ENCODE measurements at places on chromosomes 16 and 17. TPM values are rescaled to one million over a fixed set of nuclear protein-coding genes. Genes with fewer than 3 reads are reported as not detected.

The MYH2 gene
- polyA plus RNA-seq = 0.03 TPM

The MNT gene
- polyA plus RNA-seq = 20.3 TPM

The C17orf50 gene
- polyA plus RNA-seq = 0.04 TPM

The CHST4 gene
- polyA plus RNA-seq = 0.12 TPM

The TEX14 gene
- 0.33 TPM for polyA plus RNA-seq

The OR3A2 gene
- polyA plus RNA-seq = 0.06 TPM

The ABHD15 gene
- 25.6 TPM for polyA plus RNA-seq

The EME2 gene
- polyA plus RNA-seq = 12.2 TPM

The KIF1C gene
- 69.2 TPM for polyA plus RNA-seq

The AATK gene
- 81.2 TPM for polyA plus RNA-seq

The SLC5A11 gene
- polyA plus RNA-seq = 10.0 TPM

The TBX21 gene
- polyA plus RNA-seq = 0.28 TPM

The MYLK3 gene
- polyA plus RNA-seq = 0.16 TPM

The TMEM204 gene
- polyA plus RNA-seq = 9.4 TPM

The BCKDK gene
- polyA plus RNA-seq = 26.5 TPM

The TSPAN10 gene
- polyA plus RNA-seq = 1.2 TPM

The DPEP1 gene
- 165 TPM for polyA plus RNA-seq

The CDRT4 gene
- polyA plus RNA-seq = 29.3 TPM

The JMJD6 gene
- 32.7 TPM for polyA plus RNA-seq

DNA sequence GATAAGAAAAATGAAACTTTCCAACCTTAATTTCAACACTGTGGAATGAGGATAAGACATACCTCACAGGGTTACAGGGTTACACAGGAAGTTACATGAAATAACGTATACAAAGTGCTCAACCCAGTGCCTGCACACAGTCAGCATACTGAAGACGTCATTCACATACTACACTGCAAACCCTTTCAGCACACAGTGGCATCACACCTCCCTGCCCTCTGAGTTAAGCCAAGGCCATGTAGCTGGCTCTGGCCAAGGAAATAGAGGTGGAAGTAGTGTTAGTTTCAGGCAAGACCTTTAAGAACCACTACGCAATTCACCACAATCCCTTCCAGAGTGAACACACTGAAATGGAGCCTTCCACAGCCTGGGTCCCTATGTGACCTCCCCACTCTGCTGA, 46.6 kb upstream of the GSG1L start:
- DNase-seq = no peak

GRCh38 chr17:1375615-1376014, 24.4 kb downstream of the YWHAE start:
- DNase-seq = no peak

- no peak for DNase-seq
Observed at GRCh38 chr16:77680496-77680895, 41.8 kb upstream of the NUDT7 start.

- no peak for DNase-seq
Observed at GRCh38 chr17:9982159-9982558, 77.1 kb upstream of the RCVRN start.

GRCh38 chr17:2980904-2981246, 82.5 kb downstream of the OR1D5 start:
- DNase-seq = no peak

DNA sequence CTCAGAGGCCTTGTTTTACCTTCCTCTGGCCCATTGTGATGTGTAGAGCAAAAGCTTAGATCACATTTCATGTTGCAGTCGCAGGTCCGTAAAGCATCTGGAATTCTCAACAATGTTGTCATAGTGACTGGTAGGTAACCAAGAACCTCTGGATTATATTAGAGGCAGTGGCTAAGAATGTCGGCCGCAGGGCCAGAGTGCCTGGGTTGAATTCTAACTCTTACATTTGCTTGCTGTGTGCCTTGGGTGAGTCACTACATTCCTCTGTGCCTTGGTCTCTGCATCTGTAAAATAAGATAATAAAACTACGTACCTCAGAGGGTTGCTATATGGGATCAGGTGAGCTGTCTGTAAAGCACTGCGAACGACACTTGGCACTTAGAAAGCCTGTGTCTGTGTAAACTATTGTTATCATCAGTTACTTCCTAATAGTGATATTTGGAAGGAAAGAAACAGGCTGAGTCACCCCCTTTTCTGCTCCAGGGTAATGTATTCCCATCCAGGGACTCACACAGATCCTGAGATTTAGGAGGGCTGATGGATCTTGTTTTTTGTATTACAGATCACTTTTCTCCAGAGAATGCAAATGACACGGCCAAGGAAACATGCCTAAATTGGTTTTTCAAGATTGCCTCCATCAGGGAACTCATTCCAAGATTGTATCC, 52.2 kb downstream of the VPS35L start:
- no peak for DNase-seq

DNA sequence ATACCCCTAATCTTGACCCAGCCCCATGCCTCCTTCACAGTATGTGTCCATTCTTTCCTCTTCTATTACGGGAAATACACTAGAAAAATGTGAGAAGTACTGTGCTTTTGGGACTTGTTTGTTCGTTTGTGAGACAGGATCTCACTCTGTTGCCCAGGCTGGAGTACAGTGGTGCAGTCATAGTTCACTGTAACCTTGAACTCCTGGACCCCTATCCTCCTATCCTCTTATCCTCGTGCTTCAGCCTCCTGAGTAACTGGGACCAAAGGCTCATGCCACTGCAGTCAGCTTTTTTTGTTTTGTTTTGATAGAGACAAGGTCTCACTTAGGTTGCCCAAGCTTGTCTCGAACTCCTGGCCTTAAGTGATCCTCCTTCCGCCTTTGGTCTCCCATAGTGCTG, 29.9 kb upstream of the RASL10B start:
- DNase-seq = no peak

DNA sequence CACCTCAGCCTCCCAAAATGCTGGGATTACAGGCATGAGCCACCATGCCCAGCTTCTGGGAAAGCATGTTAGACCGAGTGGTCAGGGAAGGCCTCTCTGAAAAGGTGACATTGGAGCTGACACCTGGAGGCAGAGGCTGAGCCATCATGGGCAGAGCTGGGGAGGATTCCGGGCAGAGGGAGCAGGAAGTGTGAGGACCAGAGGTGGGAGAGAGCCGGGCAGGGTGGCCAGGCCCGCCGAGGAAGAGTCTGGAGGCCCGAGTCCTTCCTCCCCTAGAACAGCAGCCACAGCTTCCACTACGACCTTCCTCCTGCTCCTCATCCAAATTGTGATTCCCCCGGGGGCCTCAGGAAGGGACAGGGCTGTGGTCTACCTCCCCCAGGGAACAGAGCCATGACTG, 74.7 kb downstream of the COG7 start:
- no peak for DNase-seq

- DNase-seq = no peak
Observed at GRCh38 chr16:86211800-86212199, 298.5 kb upstream of the FOXF1 start.

GRCh38 chr16:19524356-19524615, 544 bp downstream of the CCP110 start:
- no peak for DNase-seq

- DNase-seq = no peak
Observed at GRCh38 chr17:83076938-83077337, 2.5 kb upstream of the METRNL start.

- DNase-seq = no peak
Observed at GRCh38 chr16:50457423-50457822, 88.6 kb upstream of the BRD7 start.

DNA sequence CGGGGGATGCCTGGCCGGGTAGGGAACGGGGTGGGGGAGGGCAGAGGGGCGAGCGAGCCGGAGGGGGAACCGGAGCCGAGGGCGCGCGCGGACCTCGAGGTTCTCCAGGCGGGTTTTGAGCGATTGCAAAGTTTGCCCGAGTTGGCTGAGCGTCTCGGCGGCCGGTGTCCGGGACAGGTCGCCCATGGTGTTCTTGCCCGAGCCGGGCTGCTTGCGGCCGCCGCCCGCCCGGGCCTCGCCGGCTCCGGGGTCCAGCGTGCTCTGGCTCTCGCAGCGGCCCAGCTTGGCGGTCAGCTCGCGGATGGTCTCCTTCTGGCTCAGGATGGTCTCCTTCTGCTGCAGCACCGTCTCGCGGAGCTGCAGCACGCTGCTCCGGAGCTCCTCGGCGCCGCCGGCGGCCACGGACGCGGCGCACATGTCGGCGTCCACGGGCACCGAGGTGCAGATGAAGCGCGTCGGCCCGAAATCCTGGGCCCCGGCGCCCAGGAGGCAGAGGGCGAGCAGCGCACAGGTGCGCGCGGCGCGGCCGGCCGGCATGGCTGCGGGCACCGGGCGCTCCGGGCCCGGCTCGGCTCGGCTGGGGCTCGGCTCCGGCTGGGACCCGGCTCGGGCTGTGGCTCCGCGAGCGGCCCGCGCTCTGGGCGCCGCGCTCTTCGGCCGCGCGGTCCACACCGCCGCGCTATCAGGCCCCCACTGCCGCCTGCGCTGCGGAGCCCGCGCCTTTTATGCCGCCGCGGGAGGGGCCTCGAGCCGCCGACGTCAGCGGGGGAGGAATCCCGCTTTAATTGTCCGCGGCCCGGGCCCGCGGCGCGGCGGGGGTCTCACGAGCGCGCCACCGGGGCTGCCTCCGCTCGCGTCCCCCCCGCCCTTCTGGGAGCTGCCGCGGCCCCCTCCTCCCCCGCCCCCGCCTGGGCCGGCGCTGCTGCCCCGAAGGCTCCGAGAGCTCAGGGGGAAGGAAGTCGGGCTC, at the start of gene NPTX1:
Gene NPTX1, minus strand, starts transcription at position 698 of the 967 bp plus-strand sequence. Its CDS starts 161 bp downstream, at position 537.
- DNase-seq = no peak

DNA sequence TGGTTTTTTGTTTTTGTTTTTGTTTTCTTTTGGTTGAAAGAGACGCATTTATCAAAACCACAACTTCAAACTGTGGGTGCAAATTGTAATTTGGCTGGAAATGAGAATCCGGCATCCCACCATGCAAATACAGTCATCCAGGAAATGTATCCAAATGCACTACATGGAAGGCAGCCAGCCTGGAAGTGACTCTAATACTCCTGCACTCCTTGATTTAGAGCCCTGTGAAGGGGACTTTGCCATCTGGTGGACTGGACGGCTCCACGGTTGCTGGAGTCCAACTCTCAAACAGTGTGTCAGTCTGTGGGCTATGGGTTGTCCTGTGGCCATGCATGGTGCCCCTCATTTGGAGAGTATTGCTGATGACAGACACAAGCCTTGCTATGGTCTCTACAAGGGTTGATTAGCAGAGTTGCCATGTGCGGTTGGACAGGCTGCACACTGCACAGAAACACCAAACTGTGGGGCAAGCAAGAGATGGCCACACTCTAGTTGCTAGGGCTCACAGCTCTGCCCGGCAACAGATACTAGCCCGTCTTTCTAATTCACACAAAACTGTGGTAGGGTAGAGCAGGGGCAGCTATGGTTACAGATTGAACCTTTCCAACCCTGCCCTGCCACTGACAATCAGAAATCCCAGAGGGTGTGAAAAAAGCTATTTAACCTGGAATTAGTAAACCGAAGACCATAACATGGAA, 62.4 kb downstream of the VAT1L start:
- DNase-seq = no peak

GRCh38 chr17:48126532-48126850, 18.9 kb downstream of the SNX11 start:
- no peak for DNase-seq

GRCh38 chr16:20740007-20740883, 1.4 kb downstream of the THUMPD1 start:
- DNase-seq = peak; percentile 5

DNA sequence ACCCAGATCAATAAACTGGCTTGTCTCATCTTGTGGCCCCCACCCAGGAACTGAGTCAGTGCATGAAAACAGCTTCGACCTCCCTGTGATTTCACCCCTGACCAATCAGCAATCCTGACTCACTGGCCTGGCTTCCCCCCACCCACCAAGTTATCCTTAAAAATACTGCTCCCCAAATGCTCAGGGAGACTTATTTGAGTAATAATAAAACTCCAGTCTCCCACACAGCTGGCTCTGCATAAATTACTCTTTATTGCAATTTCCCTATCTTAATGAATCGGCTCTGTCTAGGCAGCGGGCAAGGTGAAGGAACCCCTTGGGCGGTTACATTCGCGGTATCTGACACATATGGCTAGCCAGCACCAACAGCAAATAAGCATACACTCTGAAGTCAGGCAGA, 9.8 kb upstream of the RABEP1 start:
- no peak for DNase-seq

DNA sequence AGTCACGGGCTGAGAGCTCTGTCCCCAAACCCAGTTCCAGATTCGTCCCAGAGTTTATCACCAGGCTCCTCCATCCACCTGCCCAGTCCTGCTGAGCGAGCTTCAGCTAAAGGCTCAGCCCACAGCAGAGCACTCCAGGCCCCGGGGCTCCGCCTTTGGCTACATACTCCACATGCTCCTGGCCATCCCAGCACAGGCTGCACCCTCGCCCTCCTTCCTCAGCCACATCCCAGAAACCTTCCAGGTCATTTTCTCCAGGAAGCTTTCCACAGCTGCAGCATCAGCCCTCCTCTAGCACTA, 4.7 kb upstream of the CD2BP2 start:
- DNase-seq = no peak

DNA sequence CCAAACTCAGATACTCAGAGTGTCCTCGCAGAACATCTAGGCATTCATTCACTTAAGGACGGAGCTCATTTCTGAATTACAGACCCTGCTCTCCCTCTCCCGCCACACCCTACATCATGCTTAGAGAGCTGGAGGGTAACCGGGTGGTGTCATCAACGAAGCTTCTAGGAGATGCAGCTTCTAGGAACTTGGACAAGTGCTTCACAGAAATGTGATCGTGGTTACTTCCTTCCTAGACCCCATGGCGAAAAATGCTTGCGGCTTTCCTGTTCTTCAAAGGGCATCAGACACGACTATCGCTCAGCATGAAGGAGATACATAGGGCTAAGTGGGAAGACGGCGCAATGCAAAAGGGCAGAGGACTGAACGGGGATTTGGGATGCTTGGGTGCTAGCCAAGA, 126.8 kb downstream of the ZFHX3 start:
- DNase-seq = no peak

GRCh38 chr16:27374221-27374803, 27.7 kb upstream of the IL21R start:
- DNase-seq = no peak

GRCh38 chr16:28820016-28820415, 2.8 kb upstream of the ATXN2L start:
- DNase-seq = peak; percentile 32

- DNase-seq = no peak
Observed at GRCh38 chr17:82053556-82054263, 2.0 kb downstream of the GPS1 start.

DNA sequence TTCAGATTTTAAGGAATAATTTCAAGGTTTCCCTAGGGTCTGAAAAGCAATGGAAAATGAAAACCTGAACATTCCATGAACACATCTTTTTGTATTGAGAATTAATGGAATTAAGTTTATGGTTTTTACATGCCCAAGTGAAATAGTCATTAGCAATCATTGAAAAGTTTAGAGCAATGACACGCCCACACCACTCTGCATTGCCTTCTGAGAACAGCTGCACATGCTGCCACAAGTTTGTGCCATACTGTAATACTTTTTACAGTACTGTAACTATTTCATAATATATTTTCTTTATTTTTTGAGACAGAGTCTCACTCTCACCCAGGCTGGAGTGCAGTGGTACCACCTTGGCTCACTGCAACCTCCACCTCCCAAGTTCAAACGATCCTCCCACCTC, 345.2 kb upstream of the PMFBP1 start:
- DNase-seq = no peak

- no peak for DNase-seq
Observed at GRCh38 chr17:78677303-78678221, 100.4 kb upstream of the DNAH17 start.

GRCh38 chr16:29694384-29695195, 15.6 kb downstream of the QPRT start:
- no peak for DNase-seq

All from large intestine (tissue), 12 donors.